ENCODE measurements at places on chromosomes 12 and 14. TPM values are rescaled to one million over a fixed set of nuclear protein-coding genes. Genes with fewer than 3 reads are reported as not detected.

Gene CLEC4D
- 0.13 TPM for total RNA-seq

Gene ARMH4
- 7.5 TPM for total RNA-seq

Gene COX14
- 76.7 TPM for total RNA-seq

Gene ABCD4
- total RNA-seq, result 62.8 TPM

Gene C12orf60
- 0.33 TPM for total RNA-seq

Gene INSM2
- not detected for total RNA-seq

Gene TMEM52B
- total RNA-seq, result not detected

Gene POU6F1
- 16.6 TPM for total RNA-seq

Gene KLRC1
- 1.9 TPM for total RNA-seq

Gene ERBB3
- 14.7 TPM for total RNA-seq

Gene RND1
- 3.0 TPM for total RNA-seq

Gene STAC3
- 3.0 TPM for total RNA-seq

Gene BICDL1
- total RNA-seq, result 44.2 TPM

Gene TMEM179
- not detected for total RNA-seq

Gene LLPH
- total RNA-seq, result 7.2 TPM

Gene SLC7A8
- 44.2 TPM for total RNA-seq

Gene PRKD1
- 12.7 TPM for total RNA-seq

Gene DEPDC4
- 16.3 TPM for total RNA-seq

Gene LRRC10
- total RNA-seq, result not detected

Gene FBRSL1
- 14.3 TPM for total RNA-seq

Gene PLEKHH1
- total RNA-seq, result 239 TPM

Gene PTPRR
- 0.39 TPM for total RNA-seq

Gene VCPKMT
- total RNA-seq, result 4.5 TPM

Gene B4GALNT1
- 1.7 TPM for total RNA-seq

Gene DACT1
- 10.1 TPM for total RNA-seq

Gene OR4L1
- total RNA-seq, result not detected

Gene C14orf39
- total RNA-seq, result 0.56 TPM

Gene GLI1
- total RNA-seq, result 2.2 TPM

Gene PTPRQ
- total RNA-seq, result 8.8 TPM

Gene BATF
- total RNA-seq, result 6.6 TPM

Gene GPRC5D
- total RNA-seq, result not detected

Gene BCAT1
- total RNA-seq, result 14.8 TPM

Gene HOXC5
- not detected for total RNA-seq

Gene MGAT2
- 23.8 TPM for total RNA-seq

Gene GPR137C
- total RNA-seq, result 0.94 TPM

Gene CTSG
- total RNA-seq, result not detected

Data from thyroid gland (tissue), 4 donors.